Activated naive CD4-positive, alpha-beta T cell treated with anti-CD3 and anti-CD28 coated beads, Interleukin-2, amount 50 U/mL, for 16 hours (primary cell): ENCODE measurements at places on chromosomes 16 and 17.

GRCh38 chr17:48577946-48578615 lies at the start of gene HOXB4:
TSS of gene HOXB4 (minus strand) at chr17:48578350. CDS start at chr17:48578319, 31 bp downstream.
- DNase-seq: peak; percentile 65

DNA sequence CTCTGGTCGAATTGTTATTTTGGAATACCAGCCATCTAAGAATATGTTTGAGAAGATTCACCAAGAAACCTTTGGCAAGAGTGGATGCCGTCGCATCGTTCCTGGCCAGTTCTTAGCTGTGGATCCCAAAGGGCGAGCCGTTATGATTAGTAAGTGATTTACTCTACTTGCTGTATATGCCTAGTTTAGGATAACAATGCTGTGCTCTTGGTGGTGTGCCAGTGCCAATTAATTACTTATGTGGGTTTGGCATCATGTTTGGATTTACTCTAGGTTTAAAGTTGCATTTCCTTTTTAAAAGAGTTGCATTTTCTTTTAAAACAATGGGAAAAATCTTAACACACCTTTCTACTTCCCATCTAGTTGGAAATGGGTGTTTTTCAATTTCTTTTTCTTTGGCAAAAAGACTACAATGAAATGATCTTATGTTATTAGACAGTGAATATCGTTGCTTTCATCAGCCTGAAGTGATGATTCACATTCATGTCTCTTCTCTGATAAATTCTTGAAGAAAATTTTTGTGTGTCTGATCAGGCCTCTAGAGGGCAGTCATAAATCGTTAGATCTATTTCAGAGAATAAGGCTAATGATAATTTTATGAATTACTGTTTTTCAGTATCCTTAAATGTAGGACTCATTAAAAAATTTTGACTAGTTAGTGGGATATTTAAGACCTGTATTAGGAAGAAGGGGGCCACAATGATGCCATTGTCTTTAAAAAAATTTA lies 5.6 kb downstream of the SF3B3 start:
- no peak for DNase-seq

DNA sequence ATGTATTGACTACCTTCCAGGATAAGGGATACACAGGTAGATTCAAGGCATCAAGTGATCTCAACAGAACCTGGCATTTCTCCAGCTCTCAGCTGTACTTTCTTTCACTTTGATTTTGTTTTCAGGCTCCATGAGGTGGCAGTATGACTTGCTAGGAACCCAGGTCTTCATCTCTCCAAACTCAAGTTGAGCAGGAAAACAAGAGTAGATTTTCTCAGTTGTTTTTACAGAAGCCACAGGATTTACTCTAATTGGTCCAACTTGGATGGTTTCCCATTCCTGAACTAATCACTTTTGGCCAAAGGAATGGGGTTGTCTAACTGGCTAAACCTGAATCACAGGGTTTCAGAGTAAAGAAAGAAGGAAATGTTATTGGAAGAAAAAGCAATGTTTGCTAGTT lies 146.6 kb downstream of the TRIM37 start:
- DNase-seq: no peak

DNA sequence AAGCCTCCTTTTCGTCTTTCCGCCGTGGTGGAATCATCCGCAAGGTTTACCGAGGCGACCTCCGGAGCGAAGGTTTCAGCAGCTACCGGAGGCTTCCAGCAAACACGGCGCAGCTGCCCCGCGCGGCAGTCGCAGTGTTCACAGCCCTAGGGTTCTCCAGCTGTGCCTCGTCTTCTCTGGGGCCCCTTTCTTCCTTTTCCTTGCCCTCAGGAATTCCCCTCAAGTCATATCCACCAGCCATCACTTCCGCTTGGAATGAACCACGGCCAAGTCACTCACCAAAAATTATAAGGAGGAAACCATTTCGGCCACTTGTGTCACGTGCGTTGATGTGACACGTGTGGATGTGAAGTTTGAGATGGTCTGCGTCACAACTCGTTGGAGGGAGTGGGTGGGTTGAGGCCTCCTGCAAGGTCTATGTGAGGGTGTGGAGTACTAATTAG lies 636 bp upstream of the ERN1 start:
- DNase-seq: peak; percentile 50

DNA sequence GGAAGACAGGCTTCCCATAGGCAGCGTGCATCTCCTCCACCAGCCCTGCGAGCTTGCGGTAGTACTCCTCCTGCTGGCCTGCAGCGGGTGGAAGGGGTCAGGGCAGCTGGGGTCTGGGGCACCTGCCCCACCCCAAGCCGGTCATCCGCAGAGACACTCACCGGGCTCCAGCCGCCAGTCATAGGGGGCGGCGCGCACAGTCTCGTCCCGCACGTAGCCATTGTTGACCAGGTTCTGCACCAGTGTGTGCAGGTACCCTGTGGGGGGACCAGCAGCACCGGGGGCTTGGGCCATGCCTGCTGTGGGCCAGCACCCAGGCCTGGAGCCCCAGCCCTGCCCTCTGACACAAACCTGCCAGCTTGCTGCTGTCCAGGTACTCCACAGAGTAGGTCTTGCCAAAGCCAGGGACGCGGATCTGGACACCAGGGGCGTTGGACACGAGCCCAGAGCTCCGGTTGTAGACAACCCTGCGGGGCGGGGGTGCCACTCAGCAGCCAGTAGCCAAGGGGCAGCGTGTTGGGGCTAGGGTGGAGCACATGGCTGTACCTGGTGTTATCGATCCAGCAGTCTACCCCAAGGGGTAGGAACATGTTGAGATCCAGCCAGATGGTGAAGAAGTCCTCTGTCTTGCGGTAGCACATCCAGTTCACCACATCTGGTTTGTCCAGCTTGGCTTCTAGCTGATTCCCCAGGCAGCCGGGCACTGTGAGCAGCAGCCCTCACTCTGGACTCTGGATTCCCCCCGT lies 1.2 kb downstream of the LCAT start:
- DNase-seq: no peak

DNA sequence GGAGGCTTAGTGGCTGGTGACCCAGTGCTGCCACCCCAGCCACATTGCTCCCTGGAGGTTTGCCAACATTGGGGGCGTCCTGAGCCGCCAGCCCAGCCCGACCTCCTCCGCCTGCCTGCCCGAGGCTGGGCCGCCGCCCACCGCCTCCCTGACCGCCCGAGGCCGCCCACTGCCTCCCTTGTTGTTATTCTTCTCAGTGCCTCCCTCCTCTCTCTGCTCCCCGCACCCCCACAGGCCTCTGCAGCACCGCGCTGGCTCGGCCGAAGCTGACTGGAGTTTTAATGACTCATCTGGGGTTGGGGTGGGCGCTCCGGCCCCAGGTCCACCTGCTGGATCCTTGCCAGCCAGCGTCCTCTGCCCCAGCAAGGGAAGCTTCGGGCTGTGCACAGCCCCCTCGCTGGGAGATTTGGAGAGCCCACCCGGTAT lies 102.5 kb downstream of the RBFOX3 start:
- no peak for DNase-seq

- no peak for DNase-seq
Observed at GRCh38 chr17:37312137-37312923, 63.5 kb upstream of the C17orf78 start.
